ENCODE measurements at places on chromosomes 13 and 19.

GRCh38 chr19:45200568-45200967 lies 22.0 kb downstream of the BLOC1S3 start:
- no peak for DNase-seq

GRCh38 chr19:11495481-11495880 lies 10.2 kb downstream of the ZNF653 start:
- no peak for DNase-seq

DNA sequence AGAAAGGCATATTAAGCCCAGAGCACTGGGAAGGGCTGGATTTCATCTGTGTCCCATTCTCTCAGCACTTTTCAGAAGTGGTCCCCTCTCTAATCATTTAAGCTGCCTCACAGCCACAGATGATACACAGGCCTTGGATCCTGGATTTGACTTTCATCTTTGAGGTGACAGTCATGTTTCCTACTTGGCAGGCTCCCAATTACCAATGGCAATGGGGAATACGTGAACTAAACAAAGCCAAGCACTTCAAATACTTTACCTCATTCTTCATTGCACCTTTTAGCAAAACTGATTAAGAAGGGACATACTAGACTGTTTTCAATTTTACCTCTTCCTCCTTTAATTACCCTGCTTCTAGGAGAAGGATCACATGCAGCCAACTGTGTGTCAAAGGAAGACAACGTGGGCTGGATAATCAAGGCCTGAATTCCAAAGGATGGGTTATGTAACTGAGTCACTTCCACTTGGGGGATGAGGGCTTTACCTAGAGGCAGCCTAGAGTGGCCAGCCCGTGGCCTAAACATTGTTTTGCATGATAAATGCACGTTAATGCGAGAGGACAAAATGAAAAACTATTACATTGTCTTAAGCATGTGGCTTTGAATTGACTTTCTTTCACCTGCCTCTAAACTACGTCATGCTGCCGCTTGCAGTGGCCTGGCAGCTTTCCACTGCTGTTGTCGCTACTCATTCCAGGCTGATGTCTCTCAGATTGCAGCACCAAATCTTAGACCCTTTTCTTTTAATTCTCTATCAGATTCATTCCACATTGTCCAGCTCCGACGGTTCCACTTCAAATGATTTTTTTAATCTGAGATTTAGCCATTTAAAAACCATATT lies 95.0 kb downstream of the KCTD12 start:
- no peak for DNase-seq

DNA sequence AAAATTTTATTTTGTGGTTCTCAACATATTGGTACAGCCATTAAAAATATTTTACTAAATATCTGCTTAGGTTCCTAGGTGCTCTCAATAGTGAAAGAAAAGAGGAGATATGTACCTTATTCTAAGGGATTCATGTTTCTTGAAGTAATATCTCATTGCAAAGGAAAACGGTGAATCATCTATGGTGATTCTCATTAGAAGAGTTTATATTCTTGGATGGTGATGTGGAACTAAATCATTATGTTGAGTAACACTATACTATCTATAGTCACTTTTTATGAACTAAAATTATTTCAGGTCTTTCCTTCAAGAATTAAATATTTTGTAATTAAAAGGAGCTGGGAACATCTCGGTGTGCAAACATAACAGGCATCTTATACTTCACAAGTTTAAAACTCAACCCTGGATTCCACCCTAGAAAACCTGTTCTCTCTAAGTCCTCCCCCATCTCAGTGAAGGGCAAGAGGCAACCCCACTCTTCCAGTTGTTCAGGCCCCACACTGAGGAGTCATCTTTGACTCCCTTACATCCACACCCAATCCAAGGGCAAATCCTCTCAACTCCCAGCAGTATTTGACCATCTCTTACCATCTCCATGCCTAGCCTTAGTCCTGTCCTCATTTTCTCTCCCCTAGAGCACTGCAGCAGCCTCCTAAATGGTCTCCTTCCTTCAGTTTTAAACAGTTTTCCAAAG lies 140.1 kb downstream of the RGCC start:
- no peak for DNase-seq

DNA sequence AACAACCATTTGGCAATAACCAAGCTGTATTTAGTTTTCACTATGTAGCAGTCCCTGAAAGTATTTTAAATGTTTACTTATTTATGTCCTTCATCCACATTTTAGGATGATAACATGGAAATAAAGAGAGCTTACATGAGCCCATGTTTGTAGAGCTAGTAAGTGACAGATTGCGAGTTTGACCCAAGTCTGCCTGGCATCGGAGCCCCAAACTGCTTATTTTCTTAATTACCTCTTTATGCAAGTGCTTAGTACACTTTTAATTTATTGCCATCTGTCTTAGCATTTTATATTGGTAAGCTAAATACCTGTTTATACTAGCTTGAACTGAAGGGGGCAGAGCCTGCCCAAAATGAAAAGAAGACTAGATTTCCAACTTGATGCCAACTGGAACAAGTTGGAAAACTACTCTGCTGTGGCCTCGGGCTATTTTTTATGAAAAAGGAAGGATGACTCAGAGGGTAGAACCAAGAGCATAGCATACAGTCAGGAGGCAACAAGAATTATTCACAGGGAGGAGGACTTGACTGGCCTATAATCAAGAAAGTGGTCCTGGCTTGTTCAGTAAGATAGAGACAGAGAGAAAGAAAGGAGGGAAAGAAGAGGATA lies 150.2 kb downstream of the NDFIP2 start:
- no peak for DNase-seq

- DNase-seq: no peak
Observed at GRCh38 chr13:41673640-41674039, 216.3 kb downstream of the RGCC start.

- no peak for DNase-seq
Observed at GRCh38 chr13:21399741-21400140, 59.4 kb downstream of the ZDHHC20 start.

DNA sequence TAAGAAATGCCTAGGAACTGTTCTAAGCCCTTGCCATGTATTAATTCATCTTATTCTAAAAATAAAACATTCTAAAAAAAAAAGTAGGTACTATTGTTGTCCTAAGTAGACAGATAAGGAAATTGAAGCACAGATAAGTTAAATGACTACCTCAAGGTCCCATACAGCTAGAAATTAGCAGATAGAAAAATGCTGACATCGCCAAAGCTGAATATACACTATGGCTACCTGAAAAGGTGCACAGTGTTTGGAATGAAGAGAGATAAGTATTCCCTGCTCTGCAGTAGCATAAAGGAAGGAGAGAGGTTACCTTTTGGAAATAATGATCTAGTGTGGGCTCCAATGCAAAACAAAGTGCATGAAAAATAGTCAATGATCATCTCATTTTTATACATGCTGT lies 65.3 kb downstream of the DCT start:
- DNase-seq: no peak

DNA sequence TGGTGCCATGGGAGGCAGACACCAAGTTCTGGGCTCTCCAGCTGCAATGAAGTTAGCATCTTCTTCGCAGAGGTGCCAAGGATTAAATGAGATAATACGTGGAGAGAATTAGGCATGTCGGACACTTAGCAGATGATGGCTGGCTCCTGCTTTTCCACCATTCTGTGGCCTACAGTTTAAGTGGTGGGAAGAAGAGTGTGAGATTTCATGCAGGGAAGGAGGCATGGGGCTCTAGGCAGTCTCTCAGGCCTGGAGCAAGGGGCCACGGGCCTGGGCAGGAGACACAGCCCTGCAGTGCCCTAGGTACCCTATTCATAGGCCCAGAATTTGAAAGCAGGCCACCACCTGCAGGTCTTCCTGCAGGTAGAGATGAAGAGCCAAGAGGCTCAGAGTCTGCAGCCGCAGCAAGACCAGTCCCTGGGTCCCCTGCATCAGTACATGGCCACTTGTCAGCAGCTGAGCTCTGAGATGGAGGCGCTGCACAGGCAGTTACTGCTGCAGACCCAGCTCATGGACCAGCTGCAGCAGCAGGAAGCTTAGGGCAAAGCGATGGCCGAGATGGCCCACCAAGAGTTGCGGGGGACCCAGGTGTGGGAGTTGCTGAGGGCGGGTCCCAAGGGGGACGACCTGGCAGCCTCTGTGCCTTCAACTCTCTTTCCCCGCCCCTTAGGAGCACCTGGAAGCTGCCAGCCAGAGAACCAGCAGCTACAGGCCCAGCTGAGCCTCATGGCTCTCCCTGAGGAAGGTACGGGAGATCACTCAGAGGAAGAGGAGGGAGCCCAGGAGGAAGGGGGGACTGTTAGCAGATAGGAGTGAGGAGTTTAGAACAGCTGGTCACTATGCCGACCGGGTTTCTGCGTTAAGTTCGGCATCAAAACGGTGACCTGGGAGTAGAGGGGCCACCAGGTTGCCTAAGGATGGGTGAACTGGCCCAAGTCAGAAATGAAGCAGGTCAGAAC lies 33.2 kb upstream of the ZNF492 start:
- no peak for DNase-seq

DNA sequence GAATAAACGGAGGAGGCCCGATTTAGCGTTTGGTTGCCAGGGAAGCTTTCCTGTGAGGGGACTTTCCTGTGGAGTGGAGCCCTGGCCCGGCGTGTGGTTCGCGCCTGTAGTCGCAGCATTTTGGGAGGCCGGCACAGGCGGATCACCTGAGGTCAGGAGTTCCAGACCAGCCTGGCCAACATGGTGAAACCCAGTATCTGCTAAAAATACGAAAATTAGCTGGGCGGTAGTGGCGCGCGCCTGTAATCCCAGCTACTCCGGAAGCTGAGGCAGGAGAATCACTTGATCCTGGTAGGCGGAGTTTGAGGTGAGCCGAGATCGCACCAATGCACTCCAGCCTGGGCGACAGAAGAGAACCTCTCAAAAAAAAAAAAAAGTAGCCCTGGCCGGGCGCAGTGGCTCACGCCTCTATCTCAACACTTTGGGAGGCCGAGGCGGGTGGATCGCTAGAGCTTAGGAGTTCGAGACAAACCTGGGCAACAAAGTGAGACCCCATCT lies 6.9 kb downstream of the KANK3 start:
- DNase-seq: no peak

DNA sequence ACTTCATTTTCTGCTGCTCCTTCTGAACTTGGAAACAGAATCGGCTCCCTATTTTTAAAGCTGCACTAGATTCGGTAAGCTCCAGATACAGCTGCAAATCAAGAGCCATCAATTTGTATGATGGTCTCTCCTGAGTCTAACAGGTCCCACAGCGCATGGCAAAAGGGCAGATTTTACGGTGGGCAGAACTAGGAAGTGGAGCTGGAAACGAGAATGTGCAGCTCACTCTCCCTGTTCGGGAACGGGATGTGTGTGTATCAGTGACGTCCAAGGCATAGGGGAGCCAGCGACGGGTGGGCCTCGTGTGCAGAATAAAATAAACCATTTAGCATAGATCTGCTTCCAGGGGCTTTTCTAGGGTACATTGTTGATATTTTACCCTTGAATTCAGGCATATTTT lies 74.2 kb downstream of the COL4A1 start:
- DNase-seq: no peak

GRCh38 chr19:46088101-46088500 lies 36.4 kb downstream of the IGFL3 start:
- no peak for DNase-seq

DNA sequence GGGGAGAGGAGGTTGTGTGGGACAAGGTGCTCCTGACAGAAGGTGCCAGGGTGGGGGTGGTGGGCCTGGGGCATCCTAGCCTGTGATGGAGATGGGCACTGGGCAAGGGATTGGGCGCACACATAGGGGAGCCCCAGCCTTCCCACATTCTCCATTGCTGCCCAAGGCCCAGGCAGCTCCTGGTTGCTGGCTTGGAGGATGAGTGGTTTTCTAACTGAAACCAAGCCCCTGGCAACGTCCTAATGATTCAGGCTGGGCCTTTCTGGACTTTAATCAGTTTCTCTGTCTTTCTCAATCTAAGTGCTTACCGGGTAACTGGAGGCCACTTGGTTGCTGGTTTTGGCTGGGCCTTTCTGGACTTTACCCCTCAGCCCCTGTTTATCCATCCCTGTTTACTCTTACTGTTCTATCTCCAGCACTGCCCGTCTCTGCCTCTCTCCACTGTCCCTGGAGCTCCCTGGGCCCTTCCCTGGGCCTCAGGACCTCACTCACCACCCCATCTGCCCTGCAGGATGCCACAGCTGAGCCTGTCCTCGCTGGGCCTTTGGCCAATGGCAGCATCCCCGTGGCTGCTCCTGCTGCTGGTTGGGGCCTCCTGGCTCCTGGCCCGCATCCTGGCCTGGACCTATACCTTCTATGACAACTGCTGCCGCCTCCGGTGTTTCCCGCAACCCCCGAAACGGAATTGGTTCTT lies 354 bp downstream of the CYP4F3 start:
- no peak for DNase-seq

- no peak for DNase-seq
Observed at GRCh38 chr19:12985049-12985776, 10.1 kb upstream of the NFIX start.

- no peak for DNase-seq
Observed at GRCh38 chr19:49084206-49085019, 838 bp upstream of the SNRNP70 start.

DNA sequence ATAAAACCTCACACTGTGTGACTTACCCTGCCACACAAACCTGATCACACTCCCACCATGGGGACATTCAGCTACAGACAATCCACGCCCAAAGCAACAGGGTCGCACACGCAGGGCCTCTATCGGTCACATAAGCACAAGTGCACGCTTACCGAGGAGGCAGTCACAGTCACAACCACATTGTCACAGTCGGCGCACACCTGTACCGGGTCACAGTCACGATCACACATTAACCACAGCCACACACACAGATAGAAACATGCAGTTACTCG lies 579 bp downstream of the ZNF566 start:
- peak; percentile 35 for DNase-seq

GRCh38 chr13:50685491-50685890 lies 158.0 kb downstream of the DLEU7 start:
- DNase-seq: no peak

GRCh38 chr19:32396046-32396652 lies 9.4 kb upstream of the DPY19L3 start:
- DNase-seq: no peak

- DNase-seq: no peak
Observed at GRCh38 chr13:99662678-99663077, 161.4 kb downstream of the TM9SF2 start.

- DNase-seq: no peak
Observed at GRCh38 chr13:71417205-71417604, 449.8 kb downstream of the DACH1 start.

DNA sequence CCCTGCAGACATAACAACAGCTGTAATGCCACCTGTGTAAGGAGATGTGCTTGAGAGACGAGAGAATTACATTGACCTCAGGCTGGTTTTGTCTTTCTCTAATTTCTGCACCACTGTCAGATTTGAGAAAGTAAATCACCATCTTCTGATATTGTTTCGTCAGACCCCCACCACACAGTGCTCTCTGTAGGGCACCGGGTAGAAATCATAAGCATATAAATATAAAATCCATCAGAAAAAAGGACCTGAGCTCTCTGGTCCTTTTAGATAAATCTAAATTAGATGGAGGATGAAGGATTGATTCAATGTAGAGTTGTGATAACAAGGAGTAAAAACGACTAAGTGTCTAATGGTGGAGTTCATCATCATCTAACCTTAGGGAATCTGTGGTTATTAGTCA lies 1981.0 kb upstream of the PRR20A start:
- no peak for DNase-seq

GRCh38 chr13:69856331-69856730 lies 251.3 kb upstream of the ATXN8OS start:
- DNase-seq: no peak

GRCh38 chr19:43570174-43570791 lies 5.0 kb downstream of the XRCC1 start:
- DNase-seq: no peak

- no peak for DNase-seq
Observed at GRCh38 chr13:99214232-99214631, 13.6 kb downstream of the UBAC2 start.

- no peak for DNase-seq
Observed at GRCh38 chr13:21717817-21718216, 46.9 kb downstream of the FGF9 start.

- DNase-seq: no peak
Observed at GRCh38 chr13:113114511-113115362, 7.9 kb upstream of the F10 start.
